ENCODE measurements at places on chromosomes 11 and 22.
A peak's percentile ranks its signal among the peaks of the same experiment; 100 is the strongest.

- no peak for DNase-seq
Observed at GRCh38 chr11:396948-397548, 3.0 kb downstream of the PKP3 start.

GRCh38 chr11:126307706-126308105 is 3.8 kb downstream of the DCPS start:
- DNase-seq: no peak

DNA sequence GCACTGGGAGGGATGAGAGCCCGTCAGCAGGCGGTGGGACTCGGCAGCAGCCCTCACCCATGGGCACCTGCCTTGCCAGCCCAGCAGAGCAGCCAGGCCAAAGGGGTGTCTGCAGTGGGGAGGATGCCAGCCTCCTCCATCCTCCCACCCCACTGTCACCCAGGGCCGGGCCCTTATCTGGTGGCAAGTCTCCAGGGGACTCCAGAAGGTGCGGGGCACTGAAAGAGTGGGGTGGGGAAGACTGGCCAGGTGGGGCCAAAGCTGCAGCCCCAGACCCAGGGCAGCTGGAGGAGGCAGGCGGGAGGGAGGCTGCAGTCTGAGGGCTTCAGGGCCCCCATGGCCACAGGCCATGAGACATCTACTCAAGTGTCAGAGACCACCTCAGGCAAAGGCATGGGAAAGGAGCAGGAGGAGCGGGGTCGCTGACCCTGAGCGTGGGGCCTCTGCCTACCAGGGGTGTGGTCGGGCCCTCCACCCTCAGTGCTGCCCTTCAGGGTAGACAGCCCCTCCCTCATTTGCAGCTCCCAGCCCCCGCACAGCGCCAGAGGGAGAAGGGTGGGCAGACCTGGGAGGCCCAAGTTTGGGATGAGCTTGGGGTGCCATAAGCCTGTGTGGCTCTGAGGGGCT is 3.5 kb downstream of the DGCR6L start:
- no peak for DNase-seq

DNA sequence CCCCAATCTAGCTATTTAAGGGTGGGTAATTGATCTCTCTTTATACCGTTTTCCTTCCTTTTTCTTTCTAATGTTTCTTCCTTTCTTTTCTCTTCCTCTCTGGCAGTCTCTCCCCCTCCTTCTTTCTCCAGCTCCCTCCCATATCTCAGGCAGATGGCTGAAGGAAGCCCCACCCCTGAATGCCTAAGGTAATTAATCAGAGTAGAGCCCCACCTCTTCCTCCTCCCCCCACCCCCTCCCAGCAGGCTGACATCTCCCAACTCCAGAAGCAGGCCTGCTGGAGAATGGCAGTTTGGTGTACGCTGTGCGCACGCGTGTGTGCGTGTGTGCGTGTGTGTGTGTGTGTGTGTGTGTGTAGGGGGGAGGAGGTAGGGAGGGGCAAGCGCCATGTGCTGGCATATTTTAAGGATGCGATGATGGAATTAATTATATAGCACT is 122.6 kb downstream of the APOL5 start:
- DNase-seq: peak; percentile 89

GRCh38 chr22:30513462-30513861 is 8.0 kb upstream of the SEC14L4 start:
- DNase-seq: no peak

- no peak for DNase-seq
Observed at GRCh38 chr11:99920956-99921355, 766.1 kb upstream of the ARHGAP42 start.

DNA sequence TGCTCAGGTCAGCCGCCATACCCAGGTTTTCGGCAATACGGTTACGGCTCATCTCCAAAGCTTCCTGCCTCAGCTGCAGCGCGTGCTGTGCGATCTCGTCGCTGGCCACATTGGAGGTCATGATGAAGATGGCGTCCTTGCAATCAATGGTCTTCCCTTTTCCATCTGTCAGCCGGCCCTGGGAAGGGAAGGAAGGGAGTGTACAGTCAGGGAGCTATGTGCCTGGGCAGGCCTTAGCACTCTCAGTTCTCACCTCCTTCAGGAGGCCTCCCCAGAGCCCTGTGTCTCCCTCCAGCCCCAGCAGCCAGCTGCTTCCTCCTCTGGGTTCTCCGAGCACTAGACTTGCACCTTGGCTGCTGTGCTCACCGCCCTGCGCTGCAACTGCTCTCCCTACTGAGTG is 51.5 kb upstream of the PHOX2A start:
- no peak for DNase-seq

- DNase-seq: no peak
Observed at GRCh38 chr11:61413496-61413895, 16.3 kb downstream of the CPSF7 start.

- no peak for DNase-seq
Observed at GRCh38 chr22:46538814-46539160, 1.4 kb upstream of the CELSR1 start.

- peak; percentile 78 for DNase-seq
Observed at GRCh38 chr11:57345555-57346211, 7.5 kb downstream of the P2RX3 start.

- DNase-seq: no peak
Observed at GRCh38 chr11:93133488-93134109, 64.2 kb downstream of the SLC36A4 start.

DNA sequence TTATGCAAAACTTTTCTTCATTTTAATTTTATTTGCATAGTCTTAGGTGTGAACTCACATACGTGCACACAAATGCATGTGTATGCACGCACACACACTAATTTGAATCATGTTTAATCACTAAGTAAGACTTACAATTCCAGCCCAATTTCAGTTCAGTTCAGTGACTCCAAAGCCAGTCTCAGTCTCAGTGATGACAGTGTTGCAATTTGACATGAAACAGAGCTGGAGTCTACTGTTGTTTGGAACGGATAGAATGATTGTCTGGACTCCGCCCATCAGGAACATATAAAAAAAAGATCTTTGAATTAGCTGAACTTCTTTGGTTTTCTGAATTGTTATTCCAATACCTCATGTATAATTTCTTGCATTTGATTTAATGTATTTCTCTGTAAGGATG is 14.9 kb upstream of the OR51S1 start:
- no peak for DNase-seq

DNA sequence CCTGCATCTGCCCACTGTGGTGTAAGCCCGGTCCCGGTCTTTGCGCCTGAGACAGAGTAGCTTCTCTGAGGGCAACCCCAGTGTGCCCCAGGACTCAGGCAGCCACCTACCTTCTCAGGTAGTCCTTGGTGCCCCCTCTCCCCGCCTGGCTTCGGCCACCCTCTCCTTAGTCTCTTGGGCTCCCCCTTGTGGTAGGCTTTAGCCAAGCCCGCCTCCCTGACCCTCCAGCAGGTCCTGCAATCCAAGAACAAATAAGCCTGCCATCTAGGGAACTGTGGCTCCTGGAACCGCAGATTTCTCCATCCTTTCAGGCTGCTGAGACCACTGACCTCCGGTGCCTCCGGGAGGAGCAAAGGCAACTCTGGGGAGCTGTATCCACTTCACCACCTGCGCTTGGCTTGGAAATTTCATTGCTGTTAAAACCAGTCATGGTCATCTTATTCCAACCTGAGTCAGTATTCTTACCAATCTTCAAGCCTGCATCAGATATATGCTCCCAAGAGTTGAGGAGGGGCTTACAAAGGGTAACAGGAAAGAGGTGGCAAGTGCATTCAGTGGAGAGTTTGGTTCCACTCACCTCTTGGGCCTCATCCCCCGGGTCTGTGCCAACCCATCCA is 52.8 kb upstream of the TENM4 start:
- peak; percentile 84 for DNase-seq

DNA sequence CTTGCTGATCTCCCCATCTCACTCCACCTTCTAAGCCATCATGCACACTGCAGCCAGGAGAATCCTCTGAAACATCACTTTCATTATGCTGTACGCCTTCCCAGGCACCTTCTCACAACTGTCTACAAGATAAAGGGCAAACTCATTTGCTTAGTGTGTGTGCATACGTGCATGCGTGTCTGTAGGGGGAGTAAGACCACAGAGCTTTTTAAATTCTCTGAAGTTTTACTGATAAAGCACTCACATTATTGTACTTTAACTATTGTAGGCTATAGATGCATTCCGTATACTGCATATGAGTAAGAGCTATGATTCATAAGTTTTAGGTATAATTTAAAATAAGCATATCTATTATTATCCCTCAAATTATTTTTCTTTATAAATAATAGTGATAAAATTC is 15.3 kb upstream of the ANKK1 start:
- DNase-seq: no peak

GRCh38 chr11:15198284-15198683 is 83.6 kb downstream of the INSC start:
- no peak for DNase-seq

DNA sequence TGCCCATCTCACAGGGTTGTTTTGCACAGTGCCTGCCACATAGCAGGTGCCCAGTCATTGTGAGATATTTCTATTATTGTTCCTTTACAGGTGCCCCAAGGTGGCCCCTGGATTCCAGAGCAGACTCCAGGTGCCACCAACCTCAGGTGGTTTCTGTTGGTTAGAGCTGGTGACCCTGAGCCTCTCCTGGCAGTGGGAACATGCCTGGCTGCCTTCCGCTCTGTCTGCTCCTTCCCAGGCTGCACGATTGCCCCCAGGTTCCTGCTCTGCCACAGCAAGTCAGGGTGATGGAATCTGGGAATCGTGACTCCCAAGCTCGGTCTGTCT is 12.6 kb upstream of the OMP start:
- no peak for DNase-seq

GRCh38 chr11:62614275-62614674 is 1.2 kb downstream of the ROM1 start:
- no peak for DNase-seq

GRCh38 chr22:50085211-50085972 is at the start of gene MLC1:
MLC1 (minus strand) TSS chr22:50085426; CDS start chr22:50084902, 524 bp downstream.
- DNase-seq: no peak

DNA sequence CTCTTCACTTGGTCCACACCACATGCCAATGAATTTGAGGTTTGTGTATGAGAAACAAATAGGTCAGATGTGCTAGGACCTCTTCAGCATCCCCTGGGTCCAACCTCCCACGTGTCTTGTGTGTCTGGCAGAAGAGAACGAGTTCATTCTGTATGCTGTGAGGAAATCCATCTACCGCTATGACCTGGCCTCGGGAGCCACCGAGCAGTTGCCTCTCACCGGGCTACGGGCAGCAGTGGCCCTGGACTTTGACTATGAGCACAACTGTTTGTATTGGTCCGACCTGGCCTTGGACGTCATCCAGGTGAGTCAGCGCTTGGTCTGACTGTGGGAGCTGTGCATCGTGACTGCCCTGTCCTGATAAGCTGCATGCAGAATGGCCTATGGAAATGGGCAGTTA is 101.0 kb upstream of the SORL1-AS1 start:
- peak; percentile 77 for DNase-seq

- no peak for DNase-seq
Observed at GRCh38 chr11:118602331-118602730, 5.1 kb upstream of the PHLDB1 start.

GRCh38 chr11:43797337-43797736 is 83.3 kb upstream of the ALKBH3 start:
- DNase-seq: no peak

DNA sequence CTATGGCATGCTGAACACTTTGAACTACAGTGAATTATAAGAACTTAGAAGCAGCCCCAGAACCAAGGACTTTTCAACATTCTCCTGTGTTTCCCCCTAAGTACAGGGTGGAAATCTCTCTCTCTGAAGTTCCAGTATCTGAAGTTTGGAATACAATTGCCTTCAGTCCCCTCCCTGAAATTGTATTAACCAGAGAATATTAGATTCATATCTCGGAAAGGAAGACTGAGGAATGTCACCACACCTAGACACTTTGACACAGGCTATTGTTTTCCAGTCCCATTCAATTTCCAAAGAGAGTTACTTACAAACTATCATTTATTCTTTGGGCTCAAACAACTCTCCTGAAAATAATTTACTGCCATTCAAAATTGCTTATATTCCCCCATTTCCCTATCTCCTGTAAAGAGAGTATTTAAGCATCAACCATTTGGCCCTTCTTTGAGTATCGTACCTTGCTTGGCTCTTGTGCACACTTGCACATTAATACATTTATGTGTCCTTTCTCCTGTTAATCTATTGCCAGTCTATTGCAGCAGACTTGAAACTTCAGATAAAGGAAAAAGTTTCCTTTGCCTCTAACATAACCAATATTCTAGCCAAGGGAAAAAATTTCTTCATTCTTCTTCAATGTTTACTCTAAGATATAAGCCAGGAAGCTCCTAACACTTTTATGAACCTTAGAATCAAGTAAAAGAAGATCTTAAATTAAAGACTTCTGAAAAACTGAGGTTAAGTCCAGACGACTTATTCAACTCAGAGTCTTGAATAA is 402.4 kb upstream of the DDI1 start:
- DNase-seq: no peak

- peak; percentile 46 for DNase-seq
Observed at GRCh38 chr11:128544471-128545051, 42.8 kb downstream of the ETS1 start.

- no peak for DNase-seq
Observed at GRCh38 chr11:113567097-113567496, 91.9 kb upstream of the DRD2 start.

- peak; percentile 56 for DNase-seq
Observed at GRCh38 chr11:83051760-83052671, 19.7 kb downstream of the RAB30 start.

DNA sequence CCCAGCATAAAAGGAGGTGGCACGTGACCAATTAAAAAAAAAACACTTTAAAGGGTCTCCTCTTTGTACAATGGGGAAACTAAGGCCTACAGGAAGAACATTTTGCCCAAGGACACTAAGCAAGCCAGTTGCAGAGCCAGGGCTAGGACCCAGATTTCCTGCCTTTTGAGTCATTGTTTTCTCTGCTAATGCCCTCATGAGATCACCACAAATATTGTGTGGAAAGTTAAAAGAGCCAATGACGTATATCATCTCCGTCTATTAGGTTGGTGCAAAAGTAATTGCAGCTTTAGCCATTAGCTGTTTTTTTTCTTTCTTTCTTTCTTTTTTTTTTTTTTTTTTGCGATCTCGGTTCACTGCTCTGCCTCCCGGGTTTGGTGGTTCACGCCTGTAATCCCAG is 24.1 kb upstream of the LRRC32 start:
- no peak for DNase-seq

DNA sequence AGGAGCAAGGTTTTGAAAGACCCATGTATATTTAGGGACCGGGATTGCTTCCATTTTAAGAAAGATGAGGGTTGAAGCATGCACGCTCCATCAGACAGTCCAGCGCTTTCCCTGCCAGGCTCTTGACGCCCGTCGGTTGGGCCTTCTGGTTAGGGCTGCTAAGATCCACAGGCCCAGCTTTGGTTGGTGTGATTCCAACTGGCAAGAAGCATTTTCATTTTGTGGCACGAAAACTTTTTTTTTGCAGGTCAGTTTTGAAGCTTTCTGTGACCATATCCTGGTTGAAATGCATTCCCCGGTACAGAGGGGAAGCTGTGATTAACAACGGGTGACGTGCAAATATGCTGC is 34.3 kb upstream of the MPPED1 start:
- DNase-seq: peak; percentile 81

GRCh38 chr11:122696662-122697061 is 41.1 kb downstream of the UBASH3B start:
- no peak for DNase-seq

- no peak for DNase-seq
Observed at GRCh38 chr11:47414685-47415070, 6.3 kb downstream of the SLC39A13 start.

GRCh38 chr11:12087075-12088004 is 23.1 kb upstream of the MICAL2 start:
- DNase-seq: peak; percentile 71

- DNase-seq: no peak
Observed at GRCh38 chr22:46057246-46058090, 80.5 kb upstream of the WNT7B start.

Measured in thyroid gland (tissue), 4 donors.